ENCODE measurements at places on chromosomes 7 and 10.

DNA sequence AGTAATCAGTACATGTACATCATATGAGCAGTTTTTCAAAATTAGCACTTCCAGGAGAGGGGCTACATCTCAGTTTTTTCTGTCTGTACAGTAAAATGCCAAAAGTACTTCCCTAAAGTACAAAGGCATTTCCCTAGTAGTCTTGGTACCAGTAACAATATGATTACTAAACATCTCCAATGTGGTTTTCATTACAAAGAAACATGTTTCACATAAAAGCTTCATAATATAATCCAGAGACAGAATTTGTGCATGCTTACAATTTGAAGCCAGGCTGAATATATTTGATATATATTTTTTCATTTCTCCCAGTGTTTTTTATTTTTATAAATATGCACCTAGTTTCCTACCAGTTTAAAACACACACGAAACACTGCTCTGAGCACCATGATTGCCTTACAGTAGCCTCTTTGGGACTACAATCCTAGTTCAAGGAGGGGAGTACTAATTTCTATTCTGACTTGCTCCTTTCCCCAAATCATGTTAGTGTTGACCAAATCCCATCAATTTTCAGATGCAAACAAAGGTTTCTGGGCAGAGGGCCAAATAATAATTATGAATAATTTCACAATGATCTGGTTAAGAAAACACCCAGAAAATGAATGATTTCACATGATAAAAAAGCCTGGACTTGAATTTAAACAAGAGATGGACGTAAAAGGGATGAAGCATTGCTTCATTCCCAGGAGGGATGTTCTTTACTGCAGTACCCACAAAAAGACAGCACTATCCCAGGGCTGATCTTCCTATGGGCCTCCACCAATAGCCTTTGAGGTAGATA, 201.3 kb downstream of the SLC25A13 start:
- no peak for DNase-seq

DNA sequence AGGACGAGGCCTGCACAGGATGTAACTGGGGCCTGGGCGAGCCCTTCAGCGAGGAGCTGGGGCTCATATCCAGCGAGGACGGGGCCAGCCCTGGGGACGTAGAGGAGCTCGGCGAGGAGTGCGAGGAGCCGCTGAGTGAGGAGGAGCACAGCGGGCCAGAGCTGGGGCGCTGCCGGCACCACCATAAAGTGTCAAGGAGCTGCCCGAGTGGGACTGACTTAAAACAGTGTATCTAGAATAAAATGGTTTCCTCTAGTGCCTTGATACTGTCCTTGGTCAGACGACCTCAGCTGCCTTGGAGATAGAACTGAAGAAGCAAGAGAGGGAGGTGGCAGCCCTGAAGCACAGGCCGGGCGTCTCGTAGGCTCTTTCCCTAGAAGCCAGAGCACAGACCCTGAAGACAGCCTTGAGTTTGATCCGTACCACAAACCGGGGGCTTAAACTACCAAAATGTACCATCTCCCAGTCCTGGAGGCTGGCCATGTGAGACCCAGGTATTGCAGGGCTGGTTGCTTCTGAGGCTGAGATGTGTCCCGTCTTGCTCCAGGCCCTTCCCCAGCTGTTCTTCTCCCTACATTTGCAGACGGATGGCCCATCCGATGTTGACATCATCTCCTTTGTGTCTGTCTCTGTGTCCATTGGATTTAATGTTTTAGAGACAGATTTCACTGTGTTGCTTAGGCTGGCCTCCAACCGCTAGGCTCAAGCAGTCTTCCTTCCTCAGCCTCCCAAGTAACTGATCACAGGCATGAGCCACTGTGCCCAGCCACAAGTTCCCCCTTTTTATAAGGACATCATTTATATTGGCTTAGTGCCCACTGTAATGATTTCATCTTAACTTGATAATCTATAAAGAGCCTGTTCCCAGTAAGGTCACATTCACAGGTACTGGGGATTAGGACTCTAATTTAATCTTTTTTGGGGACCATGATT, 35.8 kb downstream of the DNAJB6 start:
- DNase-seq: no peak

GRCh38 chr7:301291-302053, 11.5 kb downstream of the FOXL3 start:
- no peak for DNase-seq

GRCh38 chr7:113087071-113087998, 708 bp upstream of the GPR85 start:
- peak; percentile 14 for DNase-seq

DNA sequence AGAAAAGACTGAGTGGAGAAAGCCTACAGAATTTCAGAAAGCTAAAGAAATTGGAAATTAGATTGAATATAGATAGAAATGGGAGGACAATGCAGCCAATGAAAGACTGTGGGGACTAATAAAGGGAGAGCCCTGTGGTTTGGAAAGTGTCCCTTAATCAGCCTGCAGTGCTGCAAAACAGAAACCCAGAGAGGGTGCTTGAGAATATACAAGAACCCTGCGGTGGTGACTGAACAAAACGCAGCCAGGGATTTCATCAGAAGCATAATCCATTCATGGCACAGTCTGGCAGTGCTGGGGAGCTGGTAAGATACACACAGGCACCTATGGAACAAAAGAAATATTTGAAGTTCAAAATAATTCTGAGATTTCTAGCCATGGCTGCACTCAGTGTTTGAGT, 19.1 kb downstream of the CEP41 start:
- DNase-seq: no peak

DNA sequence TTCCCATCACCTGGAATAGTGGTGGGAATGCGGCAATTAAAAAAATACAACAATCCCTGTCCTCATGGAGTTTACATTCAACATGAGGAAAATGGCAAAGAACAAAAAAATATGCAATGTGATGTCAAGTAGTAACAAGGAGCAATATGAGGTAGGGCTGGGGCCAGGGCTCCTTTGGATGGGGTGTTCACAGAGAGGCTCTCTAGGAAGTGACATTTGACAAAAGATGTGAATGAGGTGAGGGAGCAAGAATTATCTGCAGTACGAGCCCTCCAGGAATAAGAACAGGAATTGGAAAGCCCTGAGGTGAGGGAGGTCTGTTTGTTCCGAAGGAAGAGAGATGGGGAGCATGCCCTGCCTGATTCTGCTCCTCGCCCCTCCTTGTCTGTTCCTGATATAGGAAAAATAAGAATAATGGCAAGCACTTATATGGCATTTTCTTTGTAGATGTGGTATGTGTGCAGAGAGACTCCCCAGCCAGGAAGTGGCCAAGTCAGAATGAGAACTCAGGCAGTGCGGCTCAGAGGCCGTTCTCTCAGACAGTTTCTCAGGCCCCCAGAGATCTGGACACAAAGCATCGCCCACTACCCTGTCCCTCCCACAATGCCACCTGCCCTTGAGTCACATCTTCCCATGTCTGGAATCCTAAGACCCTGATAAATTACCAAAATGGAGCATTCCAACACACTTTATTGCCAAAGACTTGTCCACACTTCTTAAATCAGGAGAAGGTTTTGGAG, 105.6 kb downstream of the APBB1IP start:
- no peak for DNase-seq

DNA sequence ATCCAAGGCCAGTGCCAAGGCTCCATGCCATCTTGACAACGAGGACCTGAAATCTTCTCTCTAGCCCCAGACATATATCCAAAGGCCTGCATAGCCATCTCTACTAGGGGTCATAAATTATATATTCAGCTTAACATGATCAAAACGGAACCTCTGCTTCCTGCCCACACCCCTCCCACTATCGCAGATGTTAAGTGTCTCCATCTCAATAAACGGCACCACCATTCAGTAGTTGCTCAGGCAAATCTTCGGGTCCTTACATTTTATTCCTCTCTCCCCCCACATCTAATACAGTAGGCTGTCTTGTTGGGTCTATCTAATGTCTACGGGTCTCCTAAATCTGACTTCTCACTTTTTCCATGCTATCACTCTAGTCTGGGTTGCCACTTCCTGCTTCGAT, 201.1 kb upstream of the PLXNA4 start:
- DNase-seq: no peak

- no peak for DNase-seq
Observed at GRCh38 chr7:101163279-101164070, 1.9 kb downstream of the VGF start.

GRCh38 chr10:49115796-49116508, 630 bp upstream of the VSTM4 start:
- DNase-seq: no peak

DNA sequence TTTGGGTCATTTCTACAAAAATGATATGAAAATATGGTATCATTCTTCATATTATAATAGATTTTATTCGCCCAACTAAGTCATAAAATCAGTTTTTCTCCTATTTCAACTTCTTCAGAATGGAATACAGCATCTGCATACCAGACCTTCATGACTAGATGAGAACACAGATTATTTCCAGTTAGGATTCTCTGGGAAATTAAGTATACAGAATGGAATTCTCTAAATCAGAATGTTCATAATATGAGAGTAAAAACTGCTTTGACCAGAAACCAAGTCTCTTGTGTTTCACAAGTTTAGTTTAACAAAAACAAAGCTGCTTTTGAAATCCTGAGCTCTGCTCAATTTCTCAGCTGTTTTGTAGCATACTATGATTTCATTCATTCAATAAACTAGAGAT, 160.3 kb upstream of the SEMA3A start:
- DNase-seq: no peak

DNA sequence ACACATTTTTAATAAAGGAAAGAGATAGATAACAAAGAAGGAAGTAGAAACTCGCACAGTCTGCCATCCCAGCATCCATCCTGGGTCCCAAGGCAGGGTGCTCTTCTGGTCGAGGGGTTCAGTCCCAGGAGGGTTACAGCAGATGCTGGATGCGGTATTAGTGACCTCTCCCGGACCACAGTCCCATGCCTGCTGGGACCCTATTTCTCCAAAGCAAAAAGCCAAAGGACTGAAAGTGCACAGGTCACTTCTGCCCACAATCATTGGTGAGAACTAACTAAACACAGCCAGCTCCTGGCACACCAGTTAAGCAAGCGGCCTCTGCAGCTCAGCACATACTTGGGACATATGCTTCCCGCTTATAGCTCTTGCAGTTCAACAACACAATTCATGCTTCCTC, 96.1 kb upstream of the HABP2 start:
- DNase-seq: no peak

- DNase-seq: no peak
Observed at GRCh38 chr10:105644978-105645377, 1003.9 kb downstream of the SORCS3 start.

DNA sequence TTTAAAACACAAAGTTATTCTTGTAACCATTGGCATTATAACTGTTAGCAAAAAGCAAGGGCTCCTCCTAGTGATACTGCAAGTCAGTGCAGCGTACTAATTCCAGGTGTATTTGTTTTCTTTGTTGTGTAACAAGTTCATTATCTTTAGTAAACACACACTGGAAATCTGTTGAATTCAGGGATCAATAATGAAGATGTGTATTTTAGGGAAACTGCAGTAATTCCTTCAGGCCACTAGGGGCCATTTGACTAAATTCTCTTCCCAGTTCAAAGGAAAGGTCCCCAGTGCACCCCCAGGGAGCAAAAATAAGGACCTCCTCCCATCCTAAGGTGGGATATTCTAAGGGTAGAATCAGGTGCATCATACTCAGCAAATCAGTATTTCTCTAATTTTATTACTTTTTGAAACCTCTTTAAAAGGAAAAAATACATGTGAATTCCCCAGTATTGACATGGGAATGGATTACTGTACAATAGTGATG, 158.6 kb upstream of the LYZL1 start:
- peak; percentile 34 for DNase-seq

- DNase-seq: no peak
Observed at GRCh38 chr10:44865289-44865671, 45.9 kb upstream of the TMEM72 start.

DNA sequence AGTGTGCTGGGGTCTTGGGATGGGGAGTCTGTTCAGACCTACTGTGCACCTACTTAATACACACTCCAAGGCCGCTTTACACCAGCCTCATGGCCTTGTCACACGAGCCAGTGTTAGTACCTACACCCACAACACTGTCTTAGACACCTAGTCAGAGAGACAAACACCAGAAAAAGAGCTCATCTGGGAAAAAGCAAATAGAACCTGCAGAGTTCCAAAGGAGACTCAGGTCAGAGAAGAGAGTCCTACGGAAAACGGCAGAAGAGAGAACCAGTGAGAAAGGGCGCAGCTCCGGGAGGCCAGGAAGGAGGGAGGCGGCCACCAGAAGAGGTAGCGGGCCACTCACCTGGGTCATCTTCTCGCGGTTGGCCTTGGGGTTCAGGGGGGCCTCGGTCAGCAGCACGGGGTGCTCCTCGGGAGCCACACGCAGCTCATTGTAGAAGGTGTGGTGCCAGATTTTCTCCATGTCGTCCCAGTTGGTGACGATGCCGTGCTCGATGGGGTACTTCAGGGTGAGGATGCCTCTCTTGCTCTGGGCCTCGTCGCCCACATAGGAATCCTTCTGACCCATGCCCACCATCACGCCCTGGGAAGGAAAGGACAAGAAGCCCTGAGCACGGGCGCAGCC, 105.3 kb upstream of the TNRC18 start:
- DNase-seq: no peak

- no peak for DNase-seq
Observed at GRCh38 chr10:110340816-110341215, 36.1 kb upstream of the SMNDC1 start.

DNA sequence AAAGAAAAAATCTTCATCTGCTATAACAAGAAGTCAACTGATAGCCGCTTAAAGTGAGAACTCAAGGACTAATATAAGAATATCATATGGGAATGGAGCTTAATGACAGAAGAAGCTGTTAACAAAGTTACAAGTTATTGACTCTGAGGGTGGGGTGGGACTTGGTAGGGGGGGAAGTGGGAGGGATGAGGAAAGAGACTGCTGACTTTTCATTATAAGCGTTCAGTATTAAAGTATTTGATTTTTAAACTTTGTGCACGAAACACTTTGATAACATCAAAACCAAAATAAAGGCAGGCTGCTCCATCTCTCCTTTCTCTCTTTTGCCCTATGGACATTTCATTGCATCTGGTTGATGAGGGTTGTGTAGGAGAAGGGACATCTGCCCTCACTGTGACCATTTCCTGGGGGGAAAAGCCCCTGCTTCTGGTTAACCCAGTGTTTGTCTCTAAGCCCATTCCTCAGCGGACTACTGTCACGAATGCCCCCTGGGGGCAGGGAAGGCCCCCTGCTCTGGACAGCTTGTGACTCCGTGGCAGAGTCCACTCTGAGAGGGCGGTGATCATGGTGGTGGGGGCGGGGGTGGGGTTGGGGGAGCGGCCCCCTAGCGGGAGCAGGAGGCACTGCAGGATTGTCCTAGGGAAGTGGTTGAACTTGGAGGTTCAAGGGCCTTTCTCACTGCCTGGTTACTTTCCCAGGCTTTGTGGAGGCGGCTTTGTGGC, 17.4 kb downstream of the SLC13A4 start:
- DNase-seq: no peak

- no peak for DNase-seq
Observed at GRCh38 chr10:75773813-75774782, 342.7 kb downstream of the LRMDA start.

DNA sequence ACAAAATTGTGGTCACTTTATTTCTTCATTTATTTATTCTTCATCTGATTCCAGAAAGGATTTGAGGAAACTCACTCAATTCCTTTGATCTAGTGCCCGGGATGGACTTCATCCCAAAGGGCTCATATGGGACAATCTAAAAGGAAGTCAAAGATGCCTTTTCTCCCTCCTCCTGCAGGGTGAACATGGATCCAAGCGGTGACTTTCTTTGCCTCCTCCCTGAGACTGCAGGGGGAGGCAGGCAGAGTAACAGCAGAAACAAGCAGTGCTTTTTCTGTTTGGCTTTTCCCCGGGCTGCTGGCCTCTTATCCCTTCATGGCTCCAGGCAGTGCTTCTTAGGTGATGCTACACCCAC, 10.0 kb upstream of the DNMBP start:
- DNase-seq: no peak

Data from HTR-8/SVneo (cell line).